Germinal center (tissue), 1 donor: ENCODE measurements at places on chromosomes 7 and 10.

DNA sequence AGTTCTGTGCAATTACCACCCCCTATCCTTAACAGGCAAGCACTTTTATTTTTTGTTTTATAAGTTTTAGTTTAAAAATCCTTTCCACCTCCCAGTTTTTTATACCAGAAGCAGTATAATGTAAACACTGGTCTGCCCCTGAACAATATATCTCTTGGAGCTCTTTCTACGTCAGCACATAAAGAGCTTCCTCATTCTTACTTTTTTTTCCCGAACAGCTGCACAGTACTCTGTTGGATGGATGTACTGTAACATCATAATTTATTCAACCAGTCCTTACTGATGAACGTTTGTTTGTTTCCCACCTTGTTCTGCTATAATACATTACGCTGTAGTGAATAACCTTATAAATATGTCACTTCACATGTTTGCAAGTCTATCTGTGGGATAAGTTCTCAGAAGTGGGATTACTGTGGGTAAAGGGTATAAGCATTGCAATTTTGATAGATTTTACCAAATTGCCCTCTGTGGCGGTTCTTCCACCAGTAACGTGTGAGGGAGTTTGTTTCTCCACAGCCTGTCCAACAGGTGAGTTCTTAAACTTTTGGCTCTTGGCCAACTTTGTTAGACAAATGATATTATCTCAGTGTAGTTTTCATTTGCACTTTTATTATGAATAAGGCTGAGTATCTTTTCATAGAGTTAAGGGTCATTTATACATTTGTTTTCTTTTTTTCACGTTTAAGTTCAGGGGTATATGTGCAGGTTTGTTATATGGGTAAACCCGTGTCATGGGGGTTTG, 32.8 kb downstream of the ADRA2A start:
- DNase-seq: no peak

DNA sequence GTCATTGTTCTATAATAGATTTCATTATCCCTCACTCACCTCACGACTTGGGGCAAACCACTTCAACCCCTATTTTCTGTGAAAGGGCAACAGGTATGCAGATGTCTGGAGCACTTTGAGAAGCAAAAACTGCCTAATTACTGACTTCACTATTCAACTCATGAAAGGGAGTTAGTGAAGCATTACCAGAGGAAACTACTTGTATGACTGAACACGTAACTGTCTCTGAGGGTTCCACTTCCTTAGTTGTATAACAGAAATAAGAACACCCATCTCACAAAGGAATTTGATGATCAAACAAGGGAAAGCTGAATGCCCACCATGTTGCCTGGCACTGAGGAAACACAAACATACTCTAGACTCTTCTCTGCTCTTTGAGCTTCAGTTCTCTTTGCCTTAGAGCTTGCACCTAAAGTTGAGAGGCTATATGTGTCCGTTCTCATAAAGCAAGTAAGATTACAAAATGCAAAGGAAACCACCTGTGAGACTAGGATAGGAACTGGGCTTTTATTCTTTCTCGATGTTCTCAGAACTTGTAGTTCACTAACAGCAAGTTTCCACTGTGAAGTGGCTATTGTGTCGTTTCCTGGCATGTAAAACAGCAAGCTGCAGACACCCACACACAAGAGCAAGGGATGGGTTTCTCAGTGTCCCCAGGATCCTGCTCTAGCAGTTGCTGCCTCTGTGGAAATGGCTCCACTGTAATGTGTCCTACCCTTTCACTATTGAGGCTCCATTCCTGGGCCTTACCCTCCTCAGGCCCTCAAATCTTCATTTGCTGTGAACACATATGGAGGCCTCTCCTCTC, 2.6 kb downstream of the TMEM243 start:
- peak; percentile 49 for DNase-seq

GRCh38 chr7:129750501-129750900, 139.0 kb downstream of the NRF1 start:
- DNase-seq: no peak

GRCh38 chr7:17590221-17590620, 291.8 kb downstream of the AHR start:
- no peak for DNase-seq

GRCh38 chr7:102917436-102918353, 4.9 kb downstream of the LRRC17 start:
- no peak for DNase-seq

- DNase-seq: no peak
Measured at GRCh38 chr7:140671966-140672365, 779 bp upstream of the ADCK2 start.

GRCh38 chr10:43258211-43258561, 8.7 kb downstream of the RASGEF1A start:
- DNase-seq: no peak

DNA sequence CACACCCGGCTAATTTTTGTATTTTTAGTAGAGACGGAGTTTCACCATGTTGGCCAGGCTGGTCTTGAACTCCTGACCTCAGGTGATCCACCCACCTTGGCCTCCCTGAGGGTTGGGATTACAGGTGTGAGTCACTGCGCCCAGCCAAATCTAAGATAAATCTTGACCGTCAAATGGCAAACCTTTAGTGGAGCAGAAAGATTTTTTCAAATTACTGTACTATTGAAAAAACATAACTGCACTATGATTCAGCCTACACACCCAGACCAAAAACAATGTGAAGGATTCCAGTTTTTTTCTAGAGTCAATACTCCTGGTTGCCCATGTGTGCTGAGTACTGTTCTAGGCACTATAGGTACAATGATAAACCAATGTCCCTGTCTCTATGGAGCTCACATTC, 33.9 kb upstream of the SVIL start:
- no peak for DNase-seq

DNA sequence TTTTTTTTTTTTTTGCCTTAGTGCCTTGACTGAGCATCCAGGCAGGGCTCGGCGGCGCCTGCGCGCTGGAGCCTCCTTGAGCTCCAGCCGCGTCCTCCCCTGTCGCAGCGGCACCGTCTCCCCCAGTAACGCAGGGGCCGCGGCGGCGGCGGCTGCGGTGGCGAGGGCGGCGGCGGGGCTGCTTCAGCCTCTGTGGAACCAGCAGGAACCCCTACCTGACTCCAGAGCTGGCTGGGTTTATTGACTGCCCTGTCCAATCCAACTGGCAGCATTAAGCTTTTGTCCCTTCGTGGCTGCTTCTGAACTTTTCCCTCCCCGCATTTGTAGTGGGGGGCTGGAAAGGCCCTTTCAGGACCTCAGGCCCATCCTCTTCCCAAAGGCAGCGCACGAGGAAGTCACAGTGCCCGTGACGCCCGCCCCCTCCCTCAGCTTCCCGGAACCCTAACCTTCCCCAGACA, at the start of gene GPR85:
Gene GPR85, minus strand, starts transcription at position 397 of the 458 bp plus-strand sequence. CDS start 2,106 bp downstream, outside the sequence.
- DNase-seq: peak; percentile 22

DNA sequence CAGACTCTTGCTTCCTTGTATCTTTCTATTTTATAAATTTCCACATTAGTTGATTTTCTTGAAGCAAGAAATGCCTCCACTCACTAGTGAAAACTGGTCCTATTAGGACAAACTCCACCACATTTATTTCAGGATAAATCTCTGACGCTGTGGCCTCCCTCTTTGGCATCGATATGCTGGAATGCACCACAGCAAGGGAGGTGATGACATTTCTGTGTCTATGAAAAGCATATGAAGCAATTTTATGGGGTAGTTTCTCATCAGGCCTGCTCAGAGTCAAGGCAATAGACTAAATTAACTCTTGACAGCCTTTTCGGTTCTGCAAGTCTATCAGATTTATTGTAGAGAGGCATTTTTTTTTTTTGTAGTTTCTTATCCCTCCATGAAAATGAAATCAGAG, 304.4 kb downstream of the ZEB1 start:
- DNase-seq: no peak

DNA sequence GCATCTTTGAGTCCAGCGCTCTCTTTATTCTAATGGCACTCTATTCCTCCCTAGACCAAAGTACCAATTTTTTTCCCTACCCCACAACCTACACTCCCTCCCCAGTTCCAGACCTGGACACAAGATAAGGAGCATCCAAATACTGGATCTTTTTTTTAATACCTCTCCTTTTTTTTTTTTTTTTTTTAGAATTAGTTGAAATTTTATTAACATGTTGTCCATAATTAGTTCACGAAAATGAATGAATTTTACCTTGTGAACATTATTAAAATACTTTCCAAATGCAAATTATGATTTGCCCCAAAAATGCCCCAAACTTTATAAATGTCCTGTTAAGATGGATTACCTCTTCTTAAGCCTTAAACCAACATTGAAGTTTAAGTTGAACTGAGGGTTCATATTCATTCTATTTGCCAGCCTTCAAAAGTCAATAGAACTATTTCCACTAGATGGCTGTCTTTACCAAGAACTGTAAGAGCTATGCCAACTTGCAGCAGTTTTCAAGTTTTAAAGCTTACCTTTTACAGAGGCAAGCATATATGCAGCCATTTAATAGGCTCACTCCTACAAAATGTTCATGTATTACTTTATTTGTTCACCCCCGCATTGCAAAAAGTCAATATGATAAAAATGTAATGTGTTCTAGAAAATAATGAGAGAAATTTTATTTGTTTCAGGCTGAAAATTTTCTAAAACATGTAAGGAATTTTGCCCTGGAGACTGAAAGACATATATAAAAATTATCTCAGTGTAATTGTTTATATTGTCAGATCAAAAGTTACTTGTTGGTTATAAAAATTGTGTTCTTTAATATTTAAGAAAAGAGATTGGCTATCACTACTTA, 39.7 kb upstream of the TNKS2 start:
- peak; percentile 16 for DNase-seq

DNA sequence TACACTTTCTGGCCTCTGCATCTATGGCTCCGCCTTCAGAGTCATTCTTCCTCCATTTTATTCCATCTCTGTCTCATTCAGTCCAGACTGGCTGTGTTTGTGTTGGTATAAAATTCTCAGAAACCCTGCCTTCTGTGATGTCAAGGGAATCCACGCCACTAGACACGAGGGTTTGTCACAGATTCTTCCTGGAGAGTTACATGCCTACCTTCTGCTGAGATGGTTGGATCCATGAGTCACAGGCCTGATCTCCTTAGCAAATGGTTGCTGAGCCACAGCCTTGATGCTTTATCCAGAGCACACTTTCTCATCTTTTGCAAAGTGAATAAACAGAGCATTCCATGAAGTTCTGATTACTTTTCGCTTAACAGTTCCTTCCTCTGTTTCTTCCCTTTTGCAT, 35.9 kb upstream of the TSPAN33 start:
- no peak for DNase-seq

- DNase-seq: no peak
Measured at GRCh38 chr7:36923943-36924436, 199.7 kb upstream of the AOAH start.

DNA sequence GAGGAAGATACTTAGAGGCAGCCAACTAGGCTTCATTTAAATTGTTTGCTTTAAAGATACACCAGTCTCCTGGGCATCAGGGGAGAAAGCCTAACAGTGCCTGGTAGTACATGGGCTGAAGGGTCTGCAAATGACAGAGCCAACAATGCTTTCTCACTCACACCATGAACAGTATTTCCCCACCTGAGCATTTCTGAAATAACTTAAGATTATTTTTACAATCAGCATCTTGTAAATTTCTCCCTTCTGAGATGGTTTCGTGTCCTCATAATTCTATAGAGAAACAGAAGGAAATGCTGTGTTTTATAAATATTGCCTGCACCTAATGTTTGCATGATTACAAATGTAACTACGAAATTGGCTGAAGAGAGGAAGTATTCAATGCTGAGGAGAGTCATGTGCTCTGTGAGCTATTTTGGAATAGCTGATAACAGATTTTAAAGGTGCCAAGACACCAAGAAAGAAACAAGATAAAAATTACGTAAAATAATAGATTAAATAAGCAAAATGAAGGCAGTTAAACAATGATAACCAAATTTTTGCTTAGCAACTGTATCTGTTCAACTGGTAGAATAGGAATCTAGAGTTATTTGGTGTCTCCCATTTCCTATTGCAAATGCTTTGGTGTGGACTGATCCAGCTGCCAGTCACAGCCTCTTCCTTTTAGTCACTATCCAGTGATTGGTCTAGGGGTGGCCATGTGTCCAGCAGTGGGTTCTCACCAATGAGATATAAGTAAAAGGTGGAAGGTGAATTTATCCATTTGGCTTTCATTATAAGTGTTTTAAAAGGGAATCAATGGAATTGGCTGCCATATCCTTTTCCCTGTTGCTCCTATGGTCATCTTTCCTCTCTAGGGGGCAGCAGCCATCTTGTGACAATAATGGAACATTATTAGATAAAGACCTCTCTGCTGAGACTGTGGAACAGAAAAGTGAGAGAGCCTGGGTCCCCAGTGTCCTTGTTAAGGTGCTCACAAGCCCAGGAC, 167.9 kb upstream of the SLC26A5 start:
- no peak for DNase-seq
